ENCODE measurements at places on chromosomes 5 and 9.

DNA sequence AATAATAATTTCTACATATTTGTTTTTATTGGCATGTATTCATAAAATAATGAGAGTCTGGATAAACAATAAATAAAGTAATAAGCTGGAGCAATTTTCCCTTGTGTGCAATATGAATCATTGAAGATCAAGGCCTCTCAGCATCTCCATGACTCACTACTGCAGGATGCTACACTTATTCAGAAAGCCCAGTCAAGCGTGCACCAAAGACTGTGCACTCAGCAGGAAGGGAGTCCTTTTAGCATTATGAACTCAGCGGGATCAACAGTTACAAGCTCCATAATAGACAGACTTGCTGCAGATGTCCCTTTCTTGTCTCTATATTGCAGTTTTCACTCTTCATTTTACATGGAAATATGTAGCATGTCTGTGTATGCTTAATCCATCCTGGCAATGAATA is 485.3 kb downstream of the CDH9 start:
- peak; percentile 99 for DNase-seq

DNA sequence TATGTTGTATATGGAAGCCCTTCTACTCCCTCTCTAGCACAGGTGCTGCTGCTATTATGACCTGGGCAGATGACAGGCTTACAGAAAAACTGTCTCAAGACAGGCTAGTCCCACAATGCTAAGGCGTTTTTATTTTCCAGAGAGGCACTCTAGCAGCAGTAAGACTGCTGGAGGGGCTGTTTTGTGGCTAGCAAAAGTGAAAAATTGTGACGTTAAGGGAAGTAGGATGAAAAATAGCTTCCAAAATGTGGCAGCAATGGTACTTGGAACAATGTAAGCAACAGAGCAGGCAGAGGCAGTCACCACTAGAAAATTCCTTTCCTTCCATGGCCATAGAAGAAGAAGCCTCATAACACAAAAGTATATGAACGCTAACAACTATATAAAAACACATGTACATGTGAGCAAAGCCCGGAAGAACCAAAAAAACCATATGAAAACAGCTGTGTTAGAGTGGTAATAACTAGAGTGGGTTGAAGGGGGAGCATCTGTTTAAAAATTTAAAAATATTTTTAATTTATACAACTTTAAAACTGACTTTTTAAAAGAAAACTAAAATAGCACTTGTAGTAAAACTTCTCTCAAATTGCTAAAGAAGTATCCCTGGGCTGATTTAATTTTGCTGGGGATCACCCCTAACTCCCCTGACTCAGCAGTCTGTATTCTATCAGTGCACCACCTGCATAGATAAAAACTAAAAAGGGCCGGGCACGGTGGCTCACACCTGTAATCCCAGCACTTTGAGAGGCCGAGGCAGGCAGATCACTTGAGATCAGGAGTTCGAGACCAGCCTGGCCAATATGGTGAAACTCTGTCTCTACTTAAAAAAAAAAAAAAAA is 30.6 kb downstream of the CLINT1 start:
- no peak for DNase-seq

DNA sequence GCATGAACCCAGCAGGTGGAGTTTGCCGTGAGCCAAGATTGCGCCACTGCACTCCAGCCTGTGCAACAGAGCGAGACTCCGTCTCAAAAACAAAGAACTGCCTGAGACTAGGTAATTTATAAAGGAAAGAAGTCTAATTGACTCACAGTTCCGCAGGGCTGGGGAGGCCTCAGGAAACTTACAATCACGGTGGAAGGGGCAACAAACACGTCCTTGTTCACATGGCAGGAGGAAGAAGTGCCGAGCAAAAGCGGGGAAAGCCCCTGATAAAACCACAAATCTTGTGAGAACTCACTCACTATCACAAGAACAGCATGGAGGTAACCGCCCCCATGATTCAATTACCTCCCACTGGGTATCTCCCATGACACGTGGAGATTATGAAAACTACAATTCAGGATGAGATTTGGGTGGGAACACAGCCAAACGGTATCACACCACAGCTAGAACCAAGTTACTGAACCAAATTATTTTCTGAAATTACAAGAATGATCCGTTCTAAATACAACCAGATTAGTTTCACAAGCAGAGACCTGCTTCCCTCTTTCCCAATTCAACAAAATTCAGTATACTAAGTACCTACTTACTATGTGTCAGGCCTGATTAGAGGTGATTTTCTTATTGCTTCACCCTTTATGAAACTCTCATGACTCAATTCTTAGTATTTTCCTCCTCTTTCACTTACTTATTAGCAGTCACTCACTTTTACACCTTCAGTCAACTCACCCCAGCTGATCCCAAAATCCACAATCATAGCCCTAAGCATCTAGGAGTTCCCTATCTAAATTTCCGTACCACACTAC is 8.4 kb downstream of the UBTD2 start:
- no peak for DNase-seq

DNA sequence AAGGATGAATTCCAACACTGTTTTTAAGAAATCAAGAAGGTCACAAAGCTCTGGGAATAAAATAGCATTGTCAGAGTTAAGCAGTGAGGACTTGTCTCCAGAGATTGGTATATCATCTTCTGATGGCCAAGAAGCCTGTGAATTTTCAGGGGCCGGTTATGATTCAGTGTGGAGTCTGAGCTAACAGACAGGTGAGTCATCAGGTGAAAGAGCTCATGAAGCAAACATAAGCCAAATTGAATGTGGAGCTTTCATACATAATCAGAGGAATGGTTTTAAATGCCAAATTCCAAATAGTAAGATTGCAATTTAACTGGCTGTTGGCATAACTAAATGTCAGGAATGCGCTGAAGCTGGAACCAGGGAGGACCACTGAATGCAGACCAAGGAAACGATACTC is 494.2 kb downstream of the MTRR start:
- DNase-seq = peak; percentile 30

DNA sequence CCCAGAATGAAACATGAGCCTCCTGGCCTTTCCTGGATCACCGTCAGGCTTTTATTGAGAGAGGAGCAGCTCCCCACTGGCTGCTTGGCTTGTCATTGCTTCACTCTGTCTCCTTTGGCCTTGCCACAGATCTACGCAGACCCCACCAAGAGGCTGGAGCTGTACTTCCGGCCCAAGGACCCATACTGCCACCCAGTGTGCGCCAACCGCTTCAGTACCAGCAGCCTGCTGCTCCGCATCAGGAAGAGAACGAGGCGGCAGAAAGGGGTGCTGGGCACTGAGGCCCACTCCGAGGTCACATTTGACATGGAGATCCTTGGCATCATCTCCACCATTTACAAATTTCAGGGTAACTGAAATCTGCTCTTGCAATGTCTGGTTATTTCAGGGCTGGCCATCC is 11.2 kb downstream of the GTF3C5 start:
- no peak for DNase-seq

DNA sequence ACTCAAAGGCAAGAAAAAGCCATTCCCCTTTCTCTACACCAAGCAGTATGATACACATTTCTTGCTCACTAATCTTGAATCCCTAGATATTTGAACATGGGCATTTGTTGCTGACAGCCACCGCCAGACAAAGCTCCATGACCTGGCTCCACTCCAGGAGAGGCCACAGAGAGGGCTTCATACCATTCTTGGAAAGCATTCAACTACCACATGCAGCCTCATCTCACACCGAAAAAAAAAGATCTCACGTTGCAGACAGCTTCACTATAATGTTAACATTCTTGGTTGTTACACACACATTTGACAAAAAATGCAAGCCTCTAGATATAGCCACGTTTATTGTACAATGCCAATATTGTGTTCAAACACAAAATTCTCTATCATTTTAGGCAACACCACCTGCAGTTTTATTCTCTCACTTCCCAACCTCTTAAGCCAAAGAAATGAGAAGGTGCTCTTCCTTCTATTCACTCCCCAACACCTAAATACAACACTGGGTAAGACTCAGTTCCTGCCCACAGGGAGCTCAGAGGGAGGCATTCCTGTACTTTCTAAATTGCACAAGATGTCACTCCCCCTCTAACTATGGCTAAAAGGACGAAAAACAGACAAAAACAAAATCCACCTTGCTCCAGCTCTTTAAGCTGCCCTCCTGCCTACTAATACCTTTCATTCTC is 222.4 kb downstream of the TSSK1B start:
- peak; percentile 26 for DNase-seq

- DNase-seq = peak; percentile 6
Observed at GRCh38 chr5:115657881-115658233, 32.0 kb upstream of the TMED7 start.

DNA sequence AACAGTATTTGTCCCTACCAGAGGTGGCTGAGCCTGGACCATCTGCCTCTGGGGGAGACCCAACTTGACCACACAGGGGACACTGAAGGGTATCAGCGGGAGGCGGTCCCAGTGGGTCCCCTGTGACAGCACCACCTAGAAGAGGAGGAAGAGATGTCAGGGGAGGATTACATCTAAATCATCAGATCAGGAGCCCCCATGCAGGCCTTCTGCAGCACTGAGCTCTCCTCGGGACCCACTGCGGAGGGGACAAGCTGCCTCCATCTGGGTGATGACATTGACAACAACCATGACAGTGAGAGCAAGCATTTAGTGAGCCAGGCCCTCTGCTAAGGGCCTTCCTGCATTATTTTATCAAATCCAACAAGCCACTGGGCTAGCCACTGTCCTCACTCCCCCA is 12.3 kb downstream of the ORM2 start:
- no peak for DNase-seq

- DNase-seq = no peak
Observed at GRCh38 chr5:73687357-73687756, 61.4 kb downstream of the ARHGEF28 start.

DNA sequence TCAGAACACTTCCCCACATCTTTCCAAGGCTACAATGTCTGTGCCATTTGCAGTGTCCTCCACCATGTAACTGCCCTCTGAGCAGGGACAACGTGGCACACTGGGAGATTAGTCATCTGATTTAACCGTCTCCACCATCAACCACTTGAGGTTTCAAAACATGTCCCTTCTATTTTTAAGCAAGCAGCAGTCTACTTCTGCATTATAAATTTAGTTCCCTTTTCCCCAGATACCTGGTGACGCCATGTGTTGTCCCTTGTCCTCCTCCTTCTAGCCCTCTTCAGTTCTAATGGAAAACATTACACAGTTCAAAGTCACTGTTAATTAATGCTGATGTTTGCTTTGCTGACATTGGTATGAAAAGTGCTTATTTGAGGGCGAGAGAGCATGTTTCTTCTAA is 52.8 kb downstream of the ATP10B start:
- peak; percentile 35 for DNase-seq

DNA sequence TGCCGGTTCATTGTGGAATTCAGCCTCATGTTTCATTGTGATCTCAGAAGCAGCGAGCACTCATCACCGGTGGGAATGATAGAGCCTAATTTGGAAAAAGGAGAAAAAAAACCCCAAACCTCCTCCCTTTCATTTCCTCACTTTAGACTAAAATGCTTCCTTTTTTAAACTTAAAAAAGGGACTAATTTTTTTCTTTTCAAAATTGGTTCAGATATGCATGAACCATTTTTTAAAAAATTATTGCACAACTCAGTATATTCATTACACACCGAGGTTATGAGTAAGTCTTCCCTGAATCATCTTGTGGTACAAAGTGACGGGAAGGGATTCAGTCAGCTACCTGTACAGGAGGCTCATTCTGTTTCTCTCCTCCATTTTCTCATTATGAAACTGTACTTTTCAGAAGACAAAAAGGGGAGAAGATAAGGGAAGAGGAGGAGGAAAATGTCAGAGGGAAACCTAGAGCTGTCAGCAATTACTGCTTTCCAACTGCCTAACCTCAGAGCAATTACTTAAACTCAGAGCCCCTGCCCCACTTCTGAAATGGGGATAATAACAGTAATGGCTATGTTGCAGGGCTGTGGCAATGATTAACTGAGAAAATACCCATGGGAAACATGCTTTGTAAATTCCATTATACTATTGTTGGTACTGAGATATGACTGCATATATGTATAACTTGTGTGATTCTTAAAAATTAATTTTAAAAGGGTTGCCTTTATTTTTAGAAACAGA is 24.0 kb downstream of the GALNT10 start:
- DNase-seq = no peak

GRCh38 chr9:134618163-134618832 is 23.3 kb upstream of the COL5A1 start:
- no peak for DNase-seq

- DNase-seq = no peak
Observed at GRCh38 chr9:77848404-77848803, 183.2 kb downstream of the GNAQ start.

- DNase-seq = peak; percentile 6
Observed at GRCh38 chr9:72564479-72565281, 43.3 kb downstream of the TMC1 start.

GRCh38 chr5:7856855-7857254 is 5.9 kb upstream of the CFAP90 start:
- DNase-seq = peak; percentile 81

GRCh38 chr5:26763215-26763614 is 275.2 kb downstream of the CDH9 start:
- no peak for DNase-seq

DNA sequence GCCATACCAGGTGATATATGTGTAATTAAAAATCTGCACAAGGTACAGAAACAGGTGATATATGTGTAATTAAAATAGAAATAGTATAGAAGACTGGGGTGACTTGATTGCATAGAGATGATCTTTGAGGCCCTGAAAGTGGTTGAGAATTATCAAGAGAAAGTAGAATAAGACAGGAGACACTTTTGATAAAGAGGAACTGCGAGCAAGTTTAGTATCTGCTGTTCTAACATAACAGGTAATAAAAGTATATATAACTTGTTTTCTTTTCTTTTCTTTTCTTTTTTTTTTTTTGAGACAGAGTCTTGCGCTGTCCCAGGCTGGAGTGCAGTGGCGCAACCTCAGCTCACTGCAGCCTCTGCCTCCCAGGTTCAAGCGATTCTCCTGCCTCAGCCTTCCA is 5.4 kb downstream of the SNX2 start:
- no peak for DNase-seq

DNA sequence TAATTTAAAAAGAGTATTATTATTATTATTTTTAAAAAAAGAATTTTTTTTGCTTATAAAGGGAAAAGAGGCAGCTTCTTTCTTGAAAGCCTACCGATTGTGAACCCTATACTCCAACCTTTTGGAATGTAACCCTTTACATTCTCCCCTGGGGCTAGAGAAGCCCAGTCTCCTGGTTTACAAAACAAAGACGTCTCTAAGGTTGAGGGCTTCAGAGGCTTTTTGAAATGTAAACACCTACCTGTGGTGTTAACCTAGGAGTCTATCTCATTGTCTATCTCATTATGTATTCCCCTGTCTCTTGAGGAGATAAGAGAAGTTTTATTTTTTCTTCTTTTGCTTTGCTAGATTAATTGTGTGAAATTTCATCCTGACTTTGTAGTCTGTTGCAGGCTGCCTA is 4.7 kb downstream of the TNFSF8 start:
- DNase-seq = no peak

GRCh38 chr5:132883261-132883834 is 9.9 kb downstream of the LEAP2 start:
- peak; percentile 87 for DNase-seq

GRCh38 chr5:163727028-163727427 is 221.6 kb downstream of the MAT2B start:
- DNase-seq = no peak

DNA sequence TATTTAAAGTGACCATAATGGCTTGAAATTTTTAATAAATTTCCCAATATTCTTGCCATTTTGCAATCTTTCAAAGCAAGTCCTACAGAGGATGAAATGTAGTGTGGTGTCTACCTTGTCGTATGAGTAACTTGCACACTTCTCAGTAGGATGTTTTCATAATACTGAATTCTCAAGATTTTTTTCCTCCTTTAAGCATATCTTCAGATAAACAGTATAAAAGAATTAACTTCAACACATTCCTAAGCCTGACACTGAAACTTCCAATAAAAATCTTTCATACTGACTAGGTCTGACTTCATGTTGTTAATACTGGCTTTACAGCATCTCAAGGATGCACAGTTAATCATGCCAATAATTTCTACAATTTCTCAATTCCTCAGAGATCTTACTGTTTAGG is 62.0 kb downstream of the DROSHA start:
- DNase-seq = no peak
